Stimulated activated CD4-positive, alpha-beta T cell treated with anti-CD3 and anti-CD28 coated beads, TNF-alpha, amount 100 ng/mL, for 4 hours (primary cell): ENCODE measurements at places on chromosomes 7 and 10.

DNA sequence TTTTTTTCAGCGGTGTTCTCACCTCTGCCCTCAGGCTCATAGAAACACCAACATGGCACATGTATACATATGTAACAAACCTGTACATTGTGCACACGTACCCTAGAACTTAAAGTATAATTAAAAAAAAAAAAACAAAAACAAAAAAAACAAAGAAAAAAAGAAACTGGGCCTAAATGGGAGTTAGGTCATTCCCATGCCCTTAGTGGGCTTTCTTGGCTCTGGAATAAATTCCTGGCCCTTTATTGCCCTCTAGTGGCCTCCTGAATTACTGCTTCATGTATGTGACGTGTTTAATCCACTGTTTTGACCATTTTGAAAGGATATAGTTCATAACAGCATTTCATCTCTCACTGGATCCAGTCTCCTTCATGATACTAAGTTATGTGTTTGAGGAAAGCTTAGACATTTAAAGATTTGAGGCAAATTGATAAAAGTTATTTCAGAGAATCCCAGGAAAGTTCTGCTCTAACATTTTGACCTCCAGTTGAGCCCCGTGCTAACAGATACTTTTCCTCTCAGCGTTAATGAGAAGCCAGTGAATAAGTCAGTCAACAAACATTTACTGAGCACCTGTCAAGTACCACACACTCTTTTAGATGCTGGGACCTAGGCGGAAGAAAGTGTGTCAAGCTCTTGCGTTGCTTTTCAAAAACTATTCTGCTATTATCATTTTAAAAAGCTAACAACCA, 54.7 kb upstream of the SYPL1 start:
- DNase-seq: peak; percentile 7

GRCh38 chr7:146290746-146291145, 174.1 kb downstream of the CNTNAP2 start:
- DNase-seq: no peak

GRCh38 chr7:105196473-105196872, 182.5 kb downstream of the KMT2E start:
- no peak for DNase-seq

GRCh38 chr10:117502421-117503243, 39.9 kb upstream of the EMX2 start:
- no peak for DNase-seq

GRCh38 chr10:49564461-49565009, 25.6 kb upstream of the ERCC6 start:
- no peak for DNase-seq

DNA sequence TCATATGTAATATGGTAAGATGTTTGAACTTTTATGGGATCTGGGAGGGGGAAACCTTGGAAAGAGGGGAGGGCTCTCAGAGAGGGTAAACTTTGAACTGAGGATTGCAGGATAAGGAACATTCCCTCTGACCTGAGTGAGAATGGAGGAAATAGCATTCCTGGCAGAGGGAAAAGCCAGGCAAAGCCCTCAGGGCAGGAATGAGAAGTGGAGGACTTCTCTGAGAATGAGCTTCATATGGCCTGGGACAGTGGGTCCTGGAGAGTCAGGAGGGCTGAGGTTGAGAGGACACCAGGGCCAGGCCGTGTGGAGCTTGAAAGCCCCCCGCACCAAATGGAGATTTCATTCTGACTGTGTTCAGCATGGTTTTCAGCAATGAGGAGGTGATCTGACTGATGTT, 34.2 kb downstream of the NPVF start:
- no peak for DNase-seq

DNA sequence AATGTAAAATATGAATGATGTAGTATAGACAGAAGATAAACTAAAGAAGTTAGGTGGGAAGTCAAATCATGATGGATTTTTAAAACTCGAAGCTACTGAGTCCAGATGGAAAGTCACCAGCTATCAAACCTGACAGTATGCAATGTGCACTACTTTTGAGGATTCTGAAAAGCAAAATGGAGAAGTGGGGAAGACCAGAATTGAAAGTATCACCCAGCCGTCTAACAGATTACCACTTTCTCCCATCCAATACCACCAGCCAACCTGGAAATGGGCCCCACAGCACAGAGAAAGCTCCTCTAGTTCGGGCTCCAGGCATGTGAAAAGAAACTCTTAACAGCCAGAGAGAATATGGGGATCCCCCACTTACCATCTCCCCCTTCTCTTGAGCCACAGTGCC, 67.9 kb upstream of the SRRM3 start:
- DNase-seq: no peak

GRCh38 chr7:51182636-51183166, 133.9 kb downstream of the COBL start:
- DNase-seq: no peak

DNA sequence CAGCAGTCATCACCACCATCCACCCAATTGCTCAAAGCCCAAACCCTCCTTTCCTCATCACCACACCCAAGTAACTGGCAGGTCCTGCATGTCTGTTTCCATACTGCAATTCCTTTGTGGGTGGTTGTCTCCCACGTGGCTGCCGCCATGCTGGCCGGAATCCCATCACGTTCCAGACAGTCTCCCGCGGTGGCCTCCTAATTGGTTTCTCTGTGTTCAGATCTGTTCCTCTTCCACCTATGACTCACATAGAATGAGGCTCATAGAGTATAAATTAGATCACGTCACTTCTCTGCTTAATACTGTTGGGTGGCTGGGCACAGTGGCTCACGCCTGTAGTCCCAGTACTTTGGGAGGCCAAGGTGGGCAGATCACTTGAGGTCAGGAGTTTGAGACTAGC, 813.0 kb downstream of the TYW1 start:
- DNase-seq: no peak

GRCh38 chr7:101319401-101319800, 2.2 kb downstream of the IFT22 start:
- DNase-seq: no peak

- DNase-seq: no peak
These were observed 117.9 kb upstream of the EEPD1 start for GRCh38 chr7:36035186-36035585.

- no peak for DNase-seq
These were observed 33.4 kb upstream of the MYL10 start for GRCh38 chr7:101662447-101662998.

DNA sequence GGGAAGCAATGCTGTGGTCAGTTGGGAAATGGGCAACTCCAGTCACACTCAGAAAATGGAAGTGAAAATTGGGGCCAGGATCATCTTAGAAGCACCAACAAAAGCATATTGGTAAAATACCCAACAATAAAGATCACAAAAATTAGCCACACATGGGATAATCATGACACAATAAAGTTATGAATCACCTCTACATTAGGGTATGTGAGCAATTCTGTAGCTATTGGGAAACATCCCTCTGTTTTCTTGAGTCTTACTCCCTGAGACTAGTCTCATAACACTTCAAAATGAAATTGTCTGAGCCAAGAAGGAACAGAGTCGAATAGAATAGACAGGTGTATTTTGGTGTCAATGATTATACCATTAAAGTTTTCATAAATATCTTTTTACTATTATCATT, 178.3 kb downstream of the DYNC1I1 start:
- no peak for DNase-seq

- no peak for DNase-seq
These were observed 29.2 kb upstream of the ELOVL3 start for GRCh38 chr10:102196893-102197292.

- no peak for DNase-seq
These were observed 21.2 kb downstream of the PRSS37 start for GRCh38 chr7:141820067-141820466.

- no peak for DNase-seq
These were observed 345.9 kb downstream of the KIF20B start for GRCh38 chr10:90047243-90047729.

- no peak for DNase-seq
These were observed 101.8 kb upstream of the STRIP2 start for GRCh38 chr7:129332254-129333035.

DNA sequence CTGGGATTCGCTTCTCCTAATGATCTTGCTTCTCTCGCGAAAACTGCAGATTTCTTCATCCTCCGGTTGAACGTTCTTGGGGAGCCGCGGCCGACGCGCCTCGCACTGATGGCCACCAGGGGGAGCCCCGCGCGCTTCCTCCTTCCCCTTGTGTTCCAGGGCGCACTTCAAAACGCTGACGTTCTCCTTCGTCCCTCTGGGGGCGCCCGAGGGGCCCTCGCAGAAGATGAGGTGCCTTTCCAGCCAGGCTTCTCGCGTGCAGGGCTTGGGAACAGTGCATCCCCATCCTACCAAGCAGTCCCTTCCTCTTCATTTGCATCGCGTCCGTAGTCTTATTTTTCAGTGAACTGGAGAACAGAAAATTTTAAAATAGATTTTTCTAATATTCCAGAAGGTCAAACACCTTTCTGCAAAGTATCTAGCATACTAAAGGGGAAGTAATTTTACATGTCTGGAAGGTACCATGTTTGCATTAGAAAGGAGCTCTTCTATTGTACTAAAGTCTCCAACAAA, 22.5 kb downstream of the GSTO2 start:
- DNase-seq: peak; percentile 75

- no peak for DNase-seq
These were observed 56.9 kb upstream of the WNT16 start for GRCh38 chr7:121271916-121272315.

DNA sequence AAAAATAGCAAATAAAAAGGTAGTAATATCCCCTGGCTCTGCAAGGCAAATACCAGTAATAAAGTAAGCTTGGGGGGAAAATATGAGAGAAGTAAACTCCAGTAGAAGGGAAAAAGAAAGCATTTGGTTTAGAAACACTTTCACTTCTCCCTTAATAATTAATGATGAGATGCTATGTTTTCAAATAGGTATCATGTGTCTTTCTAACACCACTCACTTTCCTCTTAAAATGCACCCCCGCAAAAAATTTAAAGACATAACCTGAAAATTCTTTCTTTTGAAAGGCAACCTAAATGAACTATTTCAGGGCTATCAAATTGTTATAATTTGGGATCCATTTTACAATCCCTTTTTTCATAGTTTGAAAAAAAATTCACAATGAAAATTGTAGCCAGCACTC, 240.3 kb downstream of the SNX10 start:
- no peak for DNase-seq

GRCh38 chr10:109996225-109996624, 11.6 kb upstream of the ADD3 start:
- DNase-seq: no peak

GRCh38 chr7:128920913-128921582, 10.5 kb upstream of the KCP start:
- DNase-seq: no peak

DNA sequence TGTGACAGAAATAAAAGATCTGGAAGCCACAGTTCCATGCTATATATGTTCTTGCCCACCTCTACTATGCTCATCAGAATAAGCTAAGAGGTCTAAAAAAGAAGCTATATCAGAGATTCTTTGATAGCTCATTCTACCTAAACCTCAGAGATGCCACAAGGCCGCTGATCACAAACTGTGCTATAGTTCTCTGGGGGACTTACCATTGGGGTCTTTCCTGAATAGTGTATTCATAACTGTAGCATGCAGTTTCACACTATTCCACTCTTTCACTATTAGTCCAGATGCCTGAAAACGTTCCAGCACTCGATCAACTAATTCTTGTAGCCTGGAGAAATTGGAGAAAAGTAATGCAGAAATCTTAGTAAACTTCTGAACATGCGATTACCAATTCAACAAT, 44.5 kb upstream of the SPOCK2 start:
- DNase-seq: no peak

DNA sequence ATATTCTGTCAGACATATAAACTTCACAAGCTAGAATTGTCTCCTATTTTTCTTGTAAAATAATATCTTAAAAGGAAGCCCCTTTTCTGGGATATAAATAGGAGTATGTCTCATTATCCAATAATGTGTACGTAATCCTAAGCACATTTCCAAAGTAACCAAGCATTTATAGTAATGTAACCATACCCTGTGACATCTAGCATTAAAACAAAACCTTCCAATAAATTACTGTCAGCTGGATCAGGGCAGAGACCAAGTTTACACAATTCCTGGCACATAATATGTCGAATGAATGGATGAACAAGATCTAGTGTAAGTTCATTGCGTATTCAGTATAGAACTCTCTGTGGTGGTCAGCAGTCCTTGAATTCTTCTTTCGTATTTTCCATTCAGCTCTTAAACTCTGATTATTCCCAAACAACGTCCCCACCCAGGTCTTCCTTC, 14.3 kb downstream of the CPED1 start:
- DNase-seq: no peak

GRCh38 chr7:158771-159170, 33.6 kb upstream of the FAM20C start:
- no peak for DNase-seq

DNA sequence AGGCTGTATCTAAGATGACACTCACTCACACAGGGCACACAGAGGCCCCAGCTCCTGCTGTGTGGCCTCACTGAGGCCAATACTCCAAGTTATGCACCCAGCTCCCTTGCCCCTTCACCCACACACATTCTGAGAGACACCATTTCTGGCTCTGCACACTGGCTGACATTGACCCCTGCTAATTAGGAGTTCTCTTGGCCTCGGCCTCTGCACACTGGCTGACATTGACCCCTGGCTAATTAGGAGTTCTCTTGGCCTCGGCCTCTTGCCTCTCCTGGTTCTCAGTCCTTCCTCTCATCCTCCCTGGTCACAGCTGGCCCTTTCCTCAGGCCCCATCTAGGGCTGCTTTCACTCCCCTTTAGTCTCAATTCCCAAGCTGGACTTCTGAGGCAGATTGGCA, 97.3 kb downstream of the GRID1 start:
- DNase-seq: no peak
